NCI-H1436 treated with DMSO at 0.1 percent for 48 hours (cell line): ENCODE measurements at places on chromosomes 1 and 21.

DNA sequence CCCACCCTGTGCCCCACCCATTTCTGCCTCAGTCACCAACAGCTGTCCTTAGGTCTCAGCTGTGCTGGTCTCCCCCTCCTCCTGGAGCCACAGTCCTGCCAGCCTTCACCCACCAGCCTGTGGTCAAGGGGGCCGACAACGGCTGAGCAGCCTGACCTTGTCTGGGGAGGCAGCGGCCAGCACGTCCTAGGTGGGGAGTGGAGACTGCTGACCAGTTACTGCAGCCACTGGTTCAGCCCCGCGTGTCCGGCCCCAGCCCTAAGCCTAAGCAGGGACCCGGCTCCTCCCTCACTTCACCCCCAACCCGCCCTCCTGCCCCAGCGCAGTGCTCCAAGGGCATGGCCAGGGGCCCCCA lies 79.2 kb downstream of the MORN1 start:
- no peak for DNase-seq

- DNase-seq, result no peak
These were observed 58.5 kb upstream of the ACTL8 start for GRCh38 chr1:17696417-17697301.

DNA sequence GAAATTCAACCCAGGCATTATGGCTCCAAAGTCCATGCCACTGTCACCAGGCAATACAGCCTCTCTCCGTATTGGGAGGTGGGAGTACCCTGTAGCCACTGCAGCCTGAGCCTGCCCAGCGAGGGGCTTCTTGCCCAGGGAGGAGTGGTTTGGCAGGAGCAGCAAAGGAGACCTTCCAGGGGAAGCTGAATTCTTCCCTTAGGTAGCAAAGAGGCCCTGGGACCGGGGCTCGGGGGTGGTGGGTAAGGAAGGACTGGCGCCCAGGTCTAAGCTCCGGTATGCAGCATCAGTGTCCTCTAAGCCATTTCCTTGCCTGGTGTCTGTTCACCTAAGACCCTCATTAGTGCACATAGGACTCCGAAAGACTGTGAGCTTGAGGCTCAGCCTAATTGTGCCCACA lies 17.0 kb downstream of the TNNT2 start:
- no peak for DNase-seq

GRCh38 chr1:97901017-97901658 lies 19.7 kb downstream of the DPYD start:
- DNase-seq, result no peak

GRCh38 chr1:245108909-245109308 lies 45.9 kb upstream of the KIF26B start:
- no peak for DNase-seq

DNA sequence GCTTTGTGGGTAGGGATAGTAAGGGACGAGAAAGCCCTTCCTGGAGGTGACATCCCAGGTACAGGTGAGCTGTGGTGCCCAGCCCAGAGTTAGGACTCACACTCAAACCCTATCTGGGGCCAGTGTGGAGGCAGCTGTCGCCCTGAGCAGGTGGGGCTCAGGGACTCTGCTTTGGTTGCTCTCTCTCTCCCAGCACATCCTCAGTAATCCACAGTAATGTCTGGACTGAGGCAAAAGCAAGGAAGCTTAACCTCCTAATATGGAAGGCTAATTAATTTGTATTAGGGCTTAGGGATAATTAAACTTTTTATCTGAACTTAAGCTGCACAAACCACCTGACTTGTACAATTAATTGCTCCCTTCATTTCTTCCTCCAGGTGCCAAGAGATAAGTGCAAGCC lies 38.2 kb downstream of the DDX20 start:
- no peak for DNase-seq

DNA sequence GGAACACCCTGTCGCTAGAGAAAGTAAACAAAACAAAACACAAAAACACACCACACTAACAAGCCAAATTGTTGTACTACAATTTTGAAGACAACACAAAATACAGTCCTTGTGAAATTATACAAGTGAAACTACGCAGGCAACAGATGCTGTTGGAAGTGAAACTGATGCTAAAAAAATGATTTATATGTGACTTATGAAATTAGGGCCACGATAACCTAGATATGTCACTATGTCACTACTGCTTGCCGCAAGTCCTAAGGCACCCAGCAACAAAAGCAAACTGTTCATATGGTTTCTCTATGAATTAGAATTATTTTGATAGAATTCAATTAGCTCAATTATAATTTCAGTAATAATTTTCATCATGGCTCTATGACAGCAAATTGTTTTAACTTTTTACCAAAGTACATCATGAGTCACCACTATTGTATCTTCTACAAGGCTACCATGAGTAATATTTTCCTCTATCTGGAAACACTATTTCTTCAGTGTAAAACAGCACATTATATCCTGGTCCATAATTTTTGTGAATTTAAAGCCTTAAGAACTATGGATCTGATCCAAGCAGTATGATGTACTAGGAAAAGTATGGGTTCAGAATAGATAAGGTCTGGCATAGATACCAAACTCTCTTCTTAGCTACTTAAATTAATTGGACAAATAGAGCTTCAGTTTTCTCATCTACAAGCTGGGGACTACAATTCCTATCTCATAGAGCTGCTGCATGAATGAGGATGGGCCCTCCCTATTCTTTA lies 216.3 kb downstream of the COL11A1 start:
- no peak for DNase-seq

GRCh38 chr1:46656643-46657042 lies 11.5 kb downstream of the ATPAF1 start:
- no peak for DNase-seq

DNA sequence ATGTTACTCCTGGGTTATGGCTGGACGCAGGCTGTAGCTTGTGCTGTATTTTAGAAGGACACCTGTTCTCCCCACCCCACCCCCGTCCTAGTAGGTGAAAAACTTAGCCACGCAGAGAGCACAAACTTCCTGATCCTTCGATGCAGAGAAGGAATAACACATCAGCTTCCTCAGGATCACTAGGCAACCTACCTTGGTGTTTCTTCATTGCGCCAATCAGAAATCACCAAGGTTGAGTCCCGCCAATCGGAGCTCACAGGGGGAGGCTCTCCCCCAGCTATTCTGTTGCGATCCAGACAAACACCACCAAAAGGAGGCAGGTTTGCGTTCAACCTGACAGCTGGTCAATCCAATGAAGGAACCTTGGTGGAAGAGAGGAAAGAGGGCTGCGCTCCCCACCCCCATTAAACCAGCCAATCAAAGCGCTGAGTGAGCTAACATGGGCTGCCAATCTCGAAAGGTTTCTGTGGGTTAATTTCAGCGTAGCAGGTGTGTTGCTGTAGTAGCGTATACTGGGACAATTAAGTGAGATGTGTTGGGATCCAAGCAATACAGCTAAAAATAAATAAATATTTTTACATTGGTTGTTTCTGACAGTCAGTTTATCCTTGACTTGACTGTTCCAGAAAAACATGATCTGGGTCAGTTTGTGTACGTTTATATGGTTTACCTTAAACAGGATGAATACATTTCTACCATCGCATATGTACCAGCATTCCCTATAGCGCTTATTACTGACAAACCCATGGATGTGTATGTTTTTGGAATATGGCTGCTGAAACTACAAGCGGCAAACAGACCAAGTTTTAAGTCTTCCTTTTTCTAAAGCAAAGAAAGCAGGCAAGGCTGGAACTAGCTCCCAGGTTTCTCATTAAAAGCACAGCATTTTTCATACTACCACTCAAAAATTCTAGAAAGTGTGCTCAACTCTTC lies at the start of gene GOLPH3L:
GOLPH3L (minus strand) TSS at position 160 of the 933 bp plus-strand sequence. CDS start 2,316 bp downstream, outside the sequence.
- peak; percentile 97 for DNase-seq

DNA sequence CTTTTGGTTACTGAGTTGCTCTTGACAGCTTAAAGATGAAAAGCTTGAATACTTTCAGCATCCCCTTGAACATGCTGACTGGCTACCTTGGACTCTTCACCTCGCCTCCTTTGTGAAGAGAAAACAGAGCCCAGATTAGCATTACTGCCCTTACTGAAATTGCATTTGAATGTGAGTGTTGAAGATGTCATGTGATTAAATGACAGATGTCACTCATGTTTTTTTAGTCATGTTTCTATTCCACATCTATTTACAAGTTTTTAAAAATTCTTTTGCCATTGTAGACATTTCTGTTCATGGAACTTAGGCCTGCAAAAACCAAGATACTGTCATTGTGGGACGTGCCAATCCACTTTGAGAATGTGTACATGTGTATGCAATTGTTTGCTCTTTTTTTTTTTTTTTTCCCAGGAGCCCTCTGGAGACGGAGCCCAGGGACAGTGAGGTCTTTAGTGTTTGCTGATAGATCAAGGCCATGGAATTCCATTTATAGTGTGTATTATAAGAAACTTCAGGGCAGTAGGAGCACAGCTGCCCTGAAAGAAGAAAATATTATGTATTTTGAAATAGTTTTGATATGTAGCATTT lies 25.7 kb upstream of the IVNS1ABP start:
- no peak for DNase-seq

DNA sequence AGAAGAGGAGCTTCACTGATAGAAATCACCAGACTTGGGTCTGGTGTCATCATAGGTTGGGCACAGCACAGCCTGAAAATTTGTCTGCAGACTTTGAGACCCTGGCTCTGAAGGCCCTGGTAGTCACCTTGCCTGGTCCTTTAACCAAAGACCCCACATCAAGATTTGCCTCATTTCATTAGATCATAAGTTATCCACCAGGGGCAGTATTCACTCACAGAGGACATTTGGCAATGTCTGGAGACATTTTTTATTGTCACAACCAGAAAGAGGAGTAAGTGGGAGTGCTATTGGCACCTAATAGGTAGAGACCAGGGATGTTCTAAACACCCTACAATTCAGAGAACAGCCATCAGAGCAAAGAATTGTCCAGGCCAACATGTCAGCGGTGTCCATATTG lies 22.1 kb upstream of the PAX7 start:
- DNase-seq, result no peak

- no peak for DNase-seq
These were observed 738 bp downstream of the GNPAT start for GRCh38 chr1:231241750-231242149.

GRCh38 chr1:10337436-10337835 lies 61.4 kb upstream of the PGD start:
- no peak for DNase-seq
